Chondrocyte (in vitro differentiated cells): ENCODE measurements at places on chromosomes 2 and 18.

- DNase-seq = no peak
These were observed 56.3 kb upstream of the SMAD2 start for GRCh38 chr18:47986620-47987387.

DNA sequence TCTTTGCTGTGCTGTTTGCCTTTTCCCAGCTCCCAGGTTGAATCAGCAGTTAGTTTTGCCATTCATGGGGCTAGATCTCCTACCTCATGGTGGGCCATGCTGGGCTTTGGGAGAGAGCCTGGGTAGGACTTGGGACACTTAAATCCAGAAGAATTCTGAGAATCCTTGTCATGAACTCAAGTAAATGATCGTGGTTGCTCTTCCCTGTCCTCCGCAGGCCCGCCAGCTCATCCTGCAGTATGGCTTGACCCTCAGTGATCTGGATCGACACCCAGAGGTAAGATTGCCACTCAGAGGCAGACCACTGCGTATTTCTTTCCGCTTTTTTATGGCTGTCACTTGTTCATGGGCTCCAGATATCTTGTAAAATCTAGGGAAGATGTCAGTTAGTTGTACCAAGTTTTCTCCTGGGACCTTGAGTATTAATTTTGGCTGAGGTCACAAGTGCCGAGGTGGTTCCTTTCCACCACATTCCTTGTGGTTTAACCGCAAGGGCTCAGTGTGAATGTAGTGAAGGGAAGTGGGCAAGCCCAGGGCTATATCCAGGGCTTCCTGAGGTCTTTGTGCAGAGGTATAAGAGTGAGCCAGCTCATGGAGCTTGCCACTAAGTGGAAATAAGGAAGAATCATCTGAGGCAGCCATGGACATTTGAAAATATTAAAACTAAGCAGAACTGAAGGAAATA lies 37.7 kb downstream of the RPIA start:
- no peak for DNase-seq

DNA sequence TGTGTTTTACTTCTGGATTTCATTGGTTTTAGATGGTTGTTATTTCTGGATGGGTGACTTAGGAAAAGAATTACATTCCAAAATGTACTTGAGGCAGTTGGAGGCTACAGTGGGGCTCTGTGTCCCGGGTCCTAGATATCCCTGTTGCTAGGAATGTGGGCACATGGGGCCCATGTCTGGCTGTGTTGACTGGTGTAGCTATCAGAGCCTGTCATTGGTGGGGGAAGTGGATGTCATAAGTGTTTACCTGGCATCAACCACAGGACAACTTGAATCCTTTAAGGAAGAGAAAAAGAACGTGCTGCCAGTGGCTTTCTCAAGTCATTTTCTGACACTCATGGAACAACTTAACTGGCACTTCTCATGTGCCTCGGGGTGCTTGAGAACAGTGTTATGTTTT lies 30.4 kb downstream of the IL18R1 start:
- DNase-seq = no peak

DNA sequence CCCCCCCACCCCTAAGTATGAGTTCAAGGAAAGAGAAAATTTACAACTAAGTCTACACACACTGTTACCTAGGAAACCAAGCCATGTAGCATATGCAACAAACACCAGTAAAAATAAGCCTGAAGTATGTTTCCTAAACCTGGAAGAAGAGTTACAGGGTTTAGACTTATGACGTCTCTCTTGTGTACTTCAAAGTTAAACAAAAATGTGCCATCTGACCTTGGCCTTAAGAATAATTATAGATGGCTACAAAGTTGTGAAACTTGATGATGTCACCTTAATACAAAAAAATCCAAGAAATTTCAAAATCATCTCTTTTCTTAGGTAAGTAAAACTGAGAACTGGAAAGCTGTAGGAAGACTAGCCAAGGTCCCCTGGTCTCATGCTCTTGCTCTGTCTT lies 297.6 kb upstream of the NRXN1 start:
- DNase-seq = no peak
